RWPE1 (cell line): ENCODE measurements at places on chromosomes 7 and 10.

- peak; percentile 92 for DNase-seq
Measured at GRCh38 chr7:135291809-135292253, 58.2 kb downstream of the STRA8 start.

DNA sequence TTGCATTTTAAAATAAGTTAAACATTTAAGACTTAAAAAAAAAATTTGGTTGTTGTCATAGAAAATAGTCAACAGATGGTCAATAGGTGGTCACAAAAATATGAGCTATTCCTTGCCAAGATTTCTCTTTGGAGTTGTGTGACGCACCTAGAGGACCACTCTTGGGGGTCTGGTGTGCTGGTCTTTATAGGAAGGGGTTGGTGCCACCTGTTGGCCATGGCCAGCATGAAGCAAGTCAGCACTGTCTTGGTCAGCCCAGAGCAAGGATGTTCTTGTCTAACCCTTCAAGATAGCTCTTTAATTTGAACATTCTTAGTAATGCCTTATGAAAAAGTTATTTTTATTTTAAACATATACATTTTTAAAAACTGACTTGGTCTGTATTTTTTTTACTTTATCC, 267.9 kb upstream of the CNTNAP2 start:
- DNase-seq: no peak

GRCh38 chr7:88318196-88318595, 11.5 kb upstream of the STEAP4 start:
- peak; percentile 24 for DNase-seq

GRCh38 chr10:80582286-80582960, 44.7 kb downstream of the SH2D4B start:
- no peak for DNase-seq

- DNase-seq: no peak
Measured at GRCh38 chr7:40986351-40986873, 716.5 kb downstream of the INHBA start.

DNA sequence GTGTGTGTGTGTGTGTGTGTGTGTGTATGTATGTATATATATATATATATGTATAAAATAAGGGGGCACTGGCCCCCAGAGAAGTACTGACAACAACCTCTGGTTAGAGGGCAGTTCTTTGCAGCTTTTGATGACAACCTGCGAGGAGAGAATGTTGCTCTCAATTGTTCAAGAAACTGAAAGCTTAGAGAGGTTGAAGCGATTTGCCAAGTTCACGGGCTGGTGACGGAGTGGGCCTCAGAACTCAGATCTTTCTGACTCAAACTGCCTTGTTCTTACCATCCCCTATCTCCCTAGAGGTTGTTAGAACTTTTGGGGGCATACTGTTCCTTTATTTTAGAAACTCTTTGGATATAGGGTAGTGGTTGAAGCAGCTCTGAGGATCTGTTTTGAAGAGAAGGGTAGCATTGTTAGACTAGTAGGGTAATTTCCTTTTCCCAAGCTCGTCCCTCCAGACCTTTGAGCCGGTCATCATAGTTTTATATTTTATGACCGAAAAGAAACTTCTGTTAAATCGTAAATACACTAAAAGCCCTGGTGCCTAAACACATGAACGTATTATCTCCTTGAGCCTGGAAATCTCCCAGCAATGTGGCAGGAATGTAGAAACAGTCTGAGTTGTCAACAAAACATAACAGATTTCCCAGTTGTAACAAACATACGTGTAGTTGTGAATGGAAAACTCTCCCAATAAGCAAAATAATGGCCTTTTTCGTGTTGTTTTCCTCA, 541.7 kb upstream of the GALNT17 start:
- no peak for DNase-seq

- DNase-seq: no peak
Measured at GRCh38 chr7:340200-340937, 50.4 kb downstream of the FOXL3 start.

DNA sequence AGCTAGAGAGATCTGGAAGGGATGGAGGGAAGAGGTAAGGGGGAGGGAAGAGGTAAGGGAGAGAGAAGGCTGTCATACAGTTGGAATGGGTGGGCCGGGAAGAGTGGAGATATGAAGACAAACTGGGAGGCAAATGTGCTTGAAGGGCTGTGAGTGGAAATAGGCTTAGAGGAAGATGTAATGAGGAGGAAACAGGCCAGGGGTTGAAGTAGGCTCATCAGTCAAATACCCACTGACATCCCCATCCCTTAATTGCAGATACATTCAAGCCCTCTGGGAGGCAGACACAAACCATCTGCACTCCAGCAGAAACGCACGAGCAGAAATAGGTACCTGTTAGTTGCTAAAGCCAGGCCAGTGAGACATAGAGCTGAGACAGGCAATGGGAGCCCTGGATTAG, 2.1 kb downstream of the SYNPO2L start:
- DNase-seq: no peak

GRCh38 chr7:132901241-132901640, 180.6 kb downstream of the CHCHD3 start:
- DNase-seq: no peak

DNA sequence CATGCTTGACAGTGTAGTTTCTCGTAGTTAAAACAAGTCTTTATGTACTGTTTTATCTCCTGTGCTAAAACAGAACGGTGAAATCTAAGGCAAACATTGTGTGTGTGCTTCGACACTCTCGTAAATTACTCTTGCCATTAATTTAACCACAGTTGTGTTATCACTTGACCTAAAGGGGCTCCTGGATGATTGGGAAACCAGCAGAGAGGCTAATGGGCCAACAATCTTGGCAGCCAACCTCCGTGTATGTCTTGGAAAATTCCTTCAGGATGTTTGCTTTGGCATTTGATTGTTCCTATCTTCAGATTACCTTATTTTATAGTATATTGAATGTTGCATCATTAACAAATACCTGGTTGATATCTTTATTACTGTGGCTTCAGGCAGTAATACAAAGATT, 409.5 kb downstream of the SDK1 start:
- DNase-seq: no peak

GRCh38 chr7:75900617-75901315, 14.2 kb upstream of the POR start:
- DNase-seq: no peak

- no peak for DNase-seq
Measured at GRCh38 chr7:157268540-157268939, 68.3 kb upstream of the DNAJB6 start.

GRCh38 chr10:95456516-95456915, 104.7 kb downstream of the SORBS1 start:
- DNase-seq: peak; percentile 26

- DNase-seq: no peak
Measured at GRCh38 chr7:159125104-159125954, 19.3 kb downstream of the VIPR2 start.

GRCh38 chr7:88116235-88116795, 103.5 kb downstream of the SRI start:
- DNase-seq: no peak

GRCh38 chr10:89588671-89589070, 53.3 kb upstream of the SLC16A12 start:
- DNase-seq: no peak

DNA sequence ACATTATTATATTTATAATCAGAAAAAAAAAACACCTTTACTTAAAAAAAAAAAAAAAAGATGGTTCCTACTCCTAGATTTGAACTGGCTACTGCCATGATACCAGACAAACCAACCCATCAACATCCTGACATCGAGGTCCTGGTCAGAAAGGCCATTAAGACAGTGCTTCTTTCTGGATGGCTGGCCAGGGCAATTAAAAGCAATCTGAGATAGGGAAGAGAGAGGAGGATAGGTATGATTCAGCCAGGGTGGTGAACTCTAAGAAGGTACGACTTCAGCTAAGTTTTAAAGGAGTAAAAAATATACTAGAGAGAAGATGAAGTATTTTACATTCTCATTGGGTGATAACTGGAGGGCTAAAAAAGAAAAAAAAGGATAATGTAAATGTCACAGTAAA, 139.0 kb downstream of the DOCK4 start:
- DNase-seq: no peak

DNA sequence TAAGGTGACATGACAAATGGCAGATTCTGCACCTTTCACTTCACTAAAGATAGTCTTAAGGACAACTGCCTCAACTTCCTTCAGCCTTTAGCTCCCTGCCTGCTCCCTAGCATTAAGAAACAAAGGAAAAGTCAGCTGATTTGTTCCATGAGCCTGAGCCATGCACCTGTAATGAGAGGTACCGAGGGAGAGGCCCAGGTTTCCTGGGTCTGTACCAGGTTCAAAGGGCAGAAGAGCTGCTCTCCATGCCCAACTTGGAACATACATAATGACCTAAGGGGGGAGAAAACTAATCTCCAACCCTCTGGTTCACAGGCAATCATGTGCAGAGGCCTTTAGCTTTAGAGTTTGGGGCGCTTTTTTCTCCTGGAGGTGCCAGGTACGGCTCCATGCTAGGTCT, 111.2 kb downstream of the JAZF1 start:
- no peak for DNase-seq

DNA sequence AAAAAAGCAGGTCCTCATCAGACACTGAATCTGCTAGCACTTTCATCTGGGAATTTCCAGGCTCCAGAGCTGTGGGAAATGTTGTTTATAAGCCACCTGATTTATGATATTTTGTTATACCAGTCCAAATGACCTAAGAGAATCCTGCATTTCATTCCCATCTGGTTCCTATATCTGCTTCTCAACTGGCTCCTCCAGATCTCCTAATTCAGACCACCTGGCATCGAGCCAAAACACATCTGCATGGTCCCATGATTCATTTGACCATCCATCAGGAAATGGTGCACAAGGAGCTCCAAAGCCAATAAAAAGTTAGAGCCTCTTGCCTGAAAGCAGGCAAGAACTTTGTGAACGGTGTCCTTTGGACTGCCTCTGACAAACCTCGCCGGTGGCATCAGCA, 108.9 kb downstream of the IPMK start:
- no peak for DNase-seq

DNA sequence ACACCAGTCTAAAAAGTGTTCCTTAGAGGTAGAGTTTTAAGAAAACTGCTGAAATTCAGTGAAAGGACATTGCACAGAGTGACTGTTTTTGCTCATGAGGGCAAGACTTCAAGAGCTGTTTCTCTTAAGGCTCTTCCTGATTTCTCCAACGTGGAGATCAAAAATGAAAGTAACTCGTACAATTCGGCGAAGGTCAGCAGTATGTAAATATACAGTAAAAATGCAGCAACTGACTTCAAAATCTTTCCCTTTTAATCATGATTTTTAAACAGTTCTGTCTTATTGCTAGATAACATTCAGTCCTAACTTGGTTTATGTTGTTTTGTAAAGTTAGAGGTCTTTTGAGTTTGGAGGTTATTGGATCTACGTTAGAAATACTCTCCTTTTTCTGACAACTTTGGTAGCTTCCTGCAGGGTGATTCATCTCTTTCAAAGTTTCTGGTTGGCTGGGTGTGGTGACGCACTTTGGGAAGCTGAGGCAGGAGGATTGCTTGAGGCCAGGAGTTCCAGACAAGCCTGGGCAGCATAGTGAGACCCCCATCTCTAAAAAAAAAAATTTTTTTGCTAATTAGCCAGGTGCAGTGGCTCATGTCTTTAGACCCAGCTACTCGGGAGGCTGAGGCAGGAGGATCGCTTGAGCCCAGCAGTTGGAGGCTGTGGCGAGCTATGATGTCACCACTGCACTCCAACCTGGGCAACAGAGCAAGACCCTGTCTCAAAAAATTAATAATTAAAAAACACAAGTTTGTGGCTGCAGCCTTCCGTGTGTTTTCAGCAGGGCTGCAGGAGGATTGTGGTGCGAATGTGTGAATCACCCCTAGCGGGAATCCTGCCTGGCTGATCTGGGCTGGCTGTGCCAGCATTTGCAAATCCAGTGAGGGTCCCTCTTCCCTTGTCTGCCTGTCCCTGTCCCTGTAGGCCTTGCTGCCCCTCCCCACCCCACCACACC, 29.2 kb upstream of the AP5Z1 start:
- DNase-seq: peak; percentile 49

DNA sequence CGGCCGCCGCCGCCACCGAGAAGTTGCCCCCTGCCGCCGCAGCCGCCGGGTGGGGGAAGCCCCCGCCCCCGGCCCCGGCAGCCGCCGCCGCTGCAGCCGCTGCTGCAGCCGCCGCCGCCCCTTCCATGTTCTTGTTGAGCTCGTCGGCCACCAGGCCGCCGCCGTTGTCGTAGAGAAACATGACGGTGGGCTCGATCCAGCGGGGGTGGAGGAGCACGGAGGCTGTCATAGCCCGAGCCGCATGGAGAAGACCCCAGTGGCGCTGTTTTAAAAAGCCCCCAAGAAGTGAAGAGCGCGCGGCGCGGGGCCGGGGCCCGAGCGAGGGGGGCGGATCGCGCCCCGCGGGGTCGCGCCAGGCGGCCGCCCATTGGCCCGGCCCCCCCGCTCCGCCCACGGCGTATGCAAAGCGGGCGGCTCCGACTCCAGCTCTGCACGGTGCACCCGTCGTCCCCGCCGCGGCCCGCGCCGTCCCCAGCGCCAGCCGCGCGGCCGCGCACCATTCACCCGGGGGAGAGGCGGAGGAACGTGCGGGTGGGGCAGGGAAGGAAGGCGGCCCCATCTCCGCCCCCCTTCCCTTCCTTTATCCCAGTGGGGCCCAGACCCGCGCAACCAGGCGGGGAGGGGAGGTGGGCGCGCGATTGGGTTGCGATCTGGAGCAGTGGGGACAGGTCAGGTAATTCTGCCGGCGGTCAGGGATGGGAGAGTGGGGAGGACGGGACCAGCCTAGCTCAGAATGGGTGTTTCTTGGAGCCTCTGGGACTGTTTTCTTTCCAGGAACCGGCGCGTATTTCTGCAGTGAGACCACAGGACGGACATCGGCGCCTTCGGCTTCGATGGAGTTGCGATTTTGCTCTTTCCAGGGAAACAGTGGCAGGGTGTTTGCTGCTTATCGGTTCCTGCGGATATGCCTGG, at the start of gene HOXA13:
HOXA13 (minus strand) TSS at position 243 of the 912 bp plus-strand sequence; CDS start at position 229, 14 bp downstream.
- DNase-seq: no peak

DNA sequence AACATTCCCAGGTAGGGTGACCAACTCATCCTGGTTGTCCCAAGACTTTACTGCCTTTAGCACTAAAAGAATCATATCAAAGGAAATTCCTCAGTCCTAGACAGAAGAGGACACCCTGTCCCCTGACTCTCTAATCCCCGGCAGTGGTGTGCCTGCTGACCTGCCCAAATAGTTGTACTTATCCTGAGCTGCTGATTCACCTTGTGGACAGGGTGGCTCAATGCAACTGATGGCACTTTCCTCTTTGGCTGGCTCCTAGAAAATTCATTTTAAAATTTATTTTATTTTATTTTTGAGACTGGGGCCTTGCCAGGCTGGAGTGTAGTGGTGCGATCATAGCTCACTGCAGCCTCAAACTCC, 111.7 kb downstream of the JCAD start:
- no peak for DNase-seq

- DNase-seq: no peak
Measured at GRCh38 chr10:132301371-132302330, 6.1 kb downstream of the STK32C start.

GRCh38 chr7:100433276-100433591, 3.1 kb downstream of the PPP1R35 start:
- no peak for DNase-seq

- no peak for DNase-seq
Measured at GRCh38 chr7:149826344-149827088, 11.7 kb upstream of the ZNF862 start.

- no peak for DNase-seq
Measured at GRCh38 chr10:81817596-81818170, 57.3 kb upstream of the NRG3 start.

- no peak for DNase-seq
Measured at GRCh38 chr7:155233311-155234157, 64.1 kb upstream of the INSIG1 start.
